ENCODE measurements at places on chromosomes 3 and 15. TPM values are rescaled to one million over a fixed set of nuclear protein-coding genes. Genes with fewer than 3 reads are reported as not detected.

Gene ARPIN
- total RNA-seq, result 17.9 TPM

Gene SCAP
- 61.5 TPM for total RNA-seq

Gene ZNF80
- not detected for total RNA-seq

Gene ATP13A4
- total RNA-seq, result 0.49 TPM

Gene ALDH1A2
- 1.9 TPM for total RNA-seq

Gene ACSBG1
- 1.7 TPM for total RNA-seq

Gene ALDH1L1
- 32.5 TPM for total RNA-seq

Gene MASP1
- 93.5 TPM for total RNA-seq

Gene WNT5A
- 10.3 TPM for total RNA-seq

Gene RPP14
- 14.5 TPM for total RNA-seq

Gene CCR8
- not detected for total RNA-seq

Gene CP
- total RNA-seq, result 5.5 TPM

Gene FAM43A
- total RNA-seq, result 11.1 TPM

Gene GNB5
- 31.9 TPM for total RNA-seq

Gene SI
- total RNA-seq, result under 0.01 TPM

Gene SLC24A5
- total RNA-seq, result 0.36 TPM

Gene CPLX3
- not detected for total RNA-seq

Gene WDR93
- total RNA-seq, result not detected
